RKO (cell line): ENCODE measurements at places on chromosomes 2 and 18.

GRCh38 chr2:72819501-72819900, 6.3 kb downstream of the EXOC6B start:
- no peak for DNase-seq

DNA sequence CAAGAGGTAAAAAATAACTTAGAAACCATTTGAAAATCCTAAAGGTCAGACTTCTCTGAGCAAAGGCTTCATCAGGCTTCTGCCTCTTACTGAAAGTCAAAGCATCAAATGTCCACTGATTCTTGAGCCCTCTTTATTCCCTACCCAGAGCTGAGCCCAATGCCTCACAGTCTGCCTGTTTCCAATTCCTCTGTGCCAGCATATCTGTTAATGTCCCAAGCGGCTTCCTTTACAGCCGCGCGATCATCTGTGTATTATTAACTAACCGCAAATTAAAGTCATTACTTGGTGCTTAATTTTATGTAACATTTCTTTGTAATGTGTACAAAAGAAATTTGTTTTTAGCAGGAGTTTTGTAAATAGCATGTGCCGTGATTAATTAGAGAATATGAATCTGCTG, 418.8 kb upstream of the HNRNPA3 start:
- DNase-seq: no peak

DNA sequence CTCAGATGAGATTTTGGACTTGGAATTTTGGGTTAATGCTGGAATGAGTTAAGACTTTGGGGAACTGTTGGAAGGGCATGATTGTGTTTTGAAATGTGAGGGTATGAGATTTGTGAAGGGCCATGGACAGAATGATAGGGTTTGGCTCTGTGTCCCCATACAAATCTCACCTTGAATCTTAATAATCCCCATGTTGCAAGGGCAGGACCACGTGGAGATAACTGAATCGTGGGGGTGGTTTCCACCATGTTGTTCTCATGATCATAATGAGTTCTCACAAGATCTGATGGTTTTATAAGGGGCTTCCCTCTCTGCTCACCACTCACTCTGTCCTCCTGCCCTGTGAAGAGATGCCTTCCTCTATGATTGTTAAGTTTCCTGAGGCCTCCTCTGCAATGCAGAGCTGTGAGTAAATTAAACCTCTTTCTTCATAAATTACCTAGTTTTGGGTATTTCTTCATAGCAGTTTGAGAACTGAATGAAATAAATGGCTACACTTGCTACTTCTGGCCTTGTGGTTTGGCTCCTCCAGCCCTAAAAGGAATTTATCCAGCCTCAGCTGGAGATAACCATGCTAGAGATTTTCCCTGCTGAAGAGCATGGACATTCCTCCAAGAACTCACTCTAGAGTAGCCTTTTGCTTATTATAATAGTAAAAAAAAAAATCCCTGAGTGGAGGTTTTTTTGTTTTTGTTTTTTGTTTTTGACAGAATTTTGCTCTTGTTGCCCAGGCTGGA, 144.3 kb upstream of the TFPI start:
- no peak for DNase-seq

GRCh38 chr2:27016801-27017325, 15.9 kb upstream of the TMEM214 start:
- peak; percentile 69 for DNase-seq

- DNase-seq: no peak
Observed at GRCh38 chr2:23235736-23236135, 149.2 kb upstream of the KLHL29 start.

DNA sequence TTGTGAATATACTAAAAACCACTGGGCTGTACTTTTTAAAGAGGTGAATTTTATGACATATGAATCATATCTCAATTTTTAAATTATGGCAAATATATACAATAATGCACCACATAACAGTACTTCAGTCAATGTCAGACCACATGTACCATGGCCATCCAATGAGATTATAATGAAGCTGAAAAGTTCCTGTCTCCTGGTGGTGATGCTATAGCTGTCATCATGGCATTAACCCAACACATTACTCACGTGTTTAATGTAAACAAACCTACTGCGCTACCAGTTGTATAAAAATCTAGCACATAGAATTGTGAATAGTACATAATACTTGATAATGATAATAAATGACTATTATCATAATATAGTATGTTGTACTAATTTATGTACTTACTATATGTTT, 77.6 kb upstream of the ID2 start:
- peak; percentile 24 for DNase-seq

DNA sequence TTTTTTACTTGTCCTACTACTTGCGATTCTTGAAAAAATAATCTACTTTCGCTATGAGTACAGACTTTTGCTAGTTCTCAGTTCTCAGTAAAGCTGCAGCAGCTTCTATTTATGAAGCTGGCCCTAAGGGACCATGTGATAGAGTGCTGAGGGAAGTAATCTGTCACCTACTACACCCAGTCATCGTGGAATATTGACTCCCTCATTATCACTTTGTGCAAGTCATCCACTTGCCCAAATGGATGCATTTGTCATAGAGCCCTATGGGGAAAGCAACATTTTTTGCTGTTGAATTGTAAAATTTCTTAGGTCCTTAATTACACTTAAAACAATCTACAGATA, 1919.8 kb downstream of the SUCLG1 start:
- no peak for DNase-seq

DNA sequence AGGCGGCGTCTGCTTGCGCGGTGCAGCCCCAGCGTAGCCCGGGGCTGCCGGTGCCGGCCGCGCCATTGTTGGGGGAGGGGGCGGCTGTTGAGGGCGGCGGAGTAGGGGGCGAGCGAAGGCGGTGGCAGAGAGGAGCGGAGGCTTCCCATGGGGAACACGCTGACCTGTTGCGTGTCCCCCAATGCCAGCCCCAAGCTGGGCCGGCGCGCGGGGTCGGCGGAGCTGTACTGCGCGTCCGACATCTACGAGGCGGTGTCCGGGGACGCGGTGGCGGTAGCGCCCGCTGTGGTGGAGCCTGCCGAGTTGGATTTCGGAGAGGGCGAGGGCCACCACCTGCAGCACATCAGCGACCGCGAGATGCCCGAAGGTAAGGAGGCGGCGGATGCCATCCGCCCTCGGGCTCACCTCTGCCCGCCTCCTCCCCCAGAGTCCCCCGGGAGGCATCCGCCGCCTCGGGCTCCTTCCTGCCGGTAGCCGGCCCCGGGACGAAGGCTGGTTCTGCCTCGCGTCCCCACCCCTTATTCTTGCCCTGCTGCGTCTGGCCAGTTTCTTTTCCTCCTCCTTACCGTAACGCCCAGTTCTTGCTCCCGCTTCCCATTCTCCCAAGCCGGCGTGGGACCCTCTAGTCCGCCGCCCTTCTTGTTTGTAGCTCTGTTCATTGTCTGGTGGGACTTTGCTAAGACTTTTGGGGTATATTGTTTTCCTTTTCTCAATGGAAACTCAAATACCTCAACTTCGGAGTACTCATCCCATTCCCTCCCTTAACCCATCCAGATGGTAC, 500 bp downstream of the CCNYL1 start:
- DNase-seq: peak; percentile 47

DNA sequence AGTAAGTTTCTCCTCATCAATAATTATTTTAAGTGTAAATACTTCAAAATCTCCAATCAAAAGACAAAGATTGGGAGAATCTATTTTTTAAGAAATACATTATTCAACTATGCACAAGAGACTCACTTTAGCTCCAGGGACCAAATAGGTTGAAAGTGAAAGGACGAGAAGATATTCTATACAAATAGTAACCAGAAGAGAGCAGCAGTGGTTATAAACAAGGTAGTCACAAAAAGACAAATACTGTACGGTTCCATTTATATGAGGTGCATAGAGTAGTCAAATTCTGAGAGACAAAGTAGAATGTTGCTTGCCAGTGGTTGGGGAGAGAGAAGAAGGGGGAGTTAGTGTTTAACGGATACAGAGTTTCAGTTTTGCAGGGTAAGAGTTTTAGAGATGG, 69.8 kb downstream of the POU3F3 start:
- no peak for DNase-seq

DNA sequence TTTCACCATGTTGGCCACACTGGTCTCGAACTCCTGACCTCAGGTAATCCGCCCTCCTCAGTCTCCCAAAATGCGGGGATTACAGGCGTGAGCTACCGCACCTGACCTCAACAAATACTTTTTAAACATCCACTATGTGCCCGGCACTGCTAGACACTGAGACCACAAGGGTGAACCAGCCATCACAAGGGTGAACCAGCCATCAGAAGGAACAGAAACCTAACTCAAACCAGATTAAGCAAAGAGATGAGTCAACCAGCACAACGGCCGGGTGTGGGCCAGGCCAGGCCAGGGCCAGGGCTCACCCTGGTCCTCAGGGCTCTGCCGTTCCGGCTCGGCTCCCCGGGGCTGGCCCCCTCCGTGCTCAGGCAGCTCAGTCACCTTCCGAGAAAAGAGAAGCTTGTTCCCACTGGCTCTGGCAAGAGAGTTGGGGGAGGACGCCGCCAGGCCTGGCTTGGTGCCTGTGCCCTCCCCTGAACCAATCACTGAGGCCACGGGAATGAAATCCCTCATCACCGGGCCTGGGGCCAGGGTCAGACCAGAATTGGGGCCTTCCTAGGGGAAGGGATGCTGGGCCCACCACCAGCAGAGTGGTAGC, 4.4 kb downstream of the TEX44 start:
- no peak for DNase-seq

- DNase-seq: no peak
Observed at GRCh38 chr2:83067947-83068346, 1391.1 kb downstream of the SUCLG1 start.
